ENCODE measurements at places on chromosomes 12 and 14.

DNA sequence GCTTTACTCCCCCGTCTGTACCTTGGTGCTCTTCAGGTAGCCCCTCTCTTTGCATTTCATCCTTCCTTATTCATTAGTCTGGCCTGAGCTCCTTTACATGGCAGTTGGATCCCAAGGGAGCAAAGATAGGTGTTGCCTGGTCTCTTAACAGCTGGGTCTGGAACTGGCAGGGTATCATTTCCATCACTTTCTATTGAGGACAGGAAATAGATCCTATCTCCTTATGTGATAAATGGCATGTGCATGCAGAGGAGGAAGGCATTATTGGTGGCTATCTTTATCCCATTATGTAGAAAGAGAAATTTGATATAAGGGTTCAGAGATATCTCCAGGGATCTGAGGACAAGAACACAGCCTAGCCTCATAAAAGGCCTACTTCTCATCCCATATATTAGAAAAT lies 54.6 kb upstream of the OAS1 start:
- no peak for DNase-seq

DNA sequence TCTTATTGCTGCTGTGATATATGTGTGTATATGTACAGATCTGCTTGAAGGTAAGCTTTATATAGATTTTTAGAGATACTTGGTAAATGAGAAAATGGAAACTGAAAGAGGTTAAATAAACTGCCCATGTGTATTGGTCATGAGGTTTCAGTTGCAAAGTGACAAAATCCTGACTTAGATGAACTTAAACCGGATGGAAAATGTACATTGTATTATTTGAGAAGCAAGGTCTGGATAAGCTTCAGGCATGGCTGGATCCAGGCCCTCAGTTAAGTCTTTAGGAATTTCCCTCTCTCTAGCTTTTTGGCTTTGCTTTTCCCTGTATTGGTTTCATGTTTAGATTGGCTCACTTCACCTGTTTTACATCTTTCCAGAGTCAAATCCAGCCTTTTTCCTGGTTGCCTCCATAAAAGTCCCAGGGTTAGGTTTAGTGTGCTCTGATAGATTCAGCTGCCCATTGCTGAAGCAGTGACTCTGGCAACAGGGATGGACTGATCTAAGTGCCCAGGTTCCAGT lies 21.0 kb upstream of the MAP1LC3B2 start:
- DNase-seq, result no peak

DNA sequence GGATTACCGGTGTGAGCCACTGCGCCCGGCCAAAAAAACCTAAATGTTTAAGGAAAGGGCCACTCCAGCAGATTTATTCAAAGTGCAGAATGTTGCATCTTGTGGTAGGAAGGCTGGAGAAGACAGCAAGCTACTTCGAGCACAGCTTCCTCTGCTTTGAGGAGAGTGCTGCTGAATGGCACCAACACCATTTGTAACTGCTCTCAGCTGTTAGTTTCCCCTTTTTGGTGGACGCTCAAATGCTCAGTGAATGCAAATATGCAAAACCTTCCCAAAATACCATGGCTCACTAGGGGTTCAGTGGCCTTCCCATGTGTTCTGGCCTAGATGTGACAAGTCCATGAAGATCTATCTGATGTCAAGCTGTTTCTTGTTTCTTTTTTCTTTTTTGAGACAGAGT lies 2.9 kb upstream of the TDRD9 start:
- no peak for DNase-seq

- DNase-seq, result no peak
Observed at GRCh38 chr14:96793547-96793946, 3.6 kb upstream of the VRK1 start.

DNA sequence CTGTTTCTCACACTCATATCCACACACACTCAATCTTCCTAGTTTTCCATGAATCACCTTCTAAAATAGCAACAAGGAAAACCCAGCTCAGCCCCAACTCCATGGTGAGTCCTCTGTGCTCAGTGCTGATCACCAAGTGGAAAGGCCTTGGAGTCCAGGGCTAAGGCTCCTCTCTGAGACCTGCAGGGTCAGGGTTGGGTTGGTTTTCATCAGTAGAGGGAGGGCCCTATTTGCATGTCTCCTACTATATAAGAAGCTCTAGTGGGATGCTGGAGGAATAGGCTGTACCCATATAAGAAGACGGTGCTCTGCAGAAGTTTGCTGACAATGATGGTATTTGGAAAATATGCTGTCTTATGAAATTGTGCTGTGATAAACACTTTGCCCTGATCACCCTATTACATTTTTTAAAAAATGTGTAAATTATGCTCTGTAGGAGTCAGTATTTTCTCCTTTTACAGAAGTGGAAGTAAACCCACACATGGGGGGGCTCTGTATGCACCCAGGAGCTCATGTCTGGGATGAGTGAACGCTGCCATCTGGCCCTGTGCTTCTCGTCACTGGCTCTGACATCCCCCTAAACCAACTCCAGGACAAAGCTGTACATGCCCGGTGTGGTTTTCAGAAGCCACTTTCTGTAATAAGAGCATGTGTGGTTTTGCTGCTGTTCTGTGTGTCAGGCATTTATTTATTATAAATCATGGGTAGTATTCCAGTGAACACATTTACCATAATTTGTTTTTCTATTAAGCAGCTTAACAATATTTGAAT lies 536.3 kb downstream of the TMEM121 start:
- DNase-seq, result no peak

GRCh38 chr12:6647083-6647604 lies at the start of gene ACRBP:
ACRBP (minus strand) TSS chr12:6647432; CDS start chr12:6647366, 66 bp downstream.
- DNase-seq, result no peak

DNA sequence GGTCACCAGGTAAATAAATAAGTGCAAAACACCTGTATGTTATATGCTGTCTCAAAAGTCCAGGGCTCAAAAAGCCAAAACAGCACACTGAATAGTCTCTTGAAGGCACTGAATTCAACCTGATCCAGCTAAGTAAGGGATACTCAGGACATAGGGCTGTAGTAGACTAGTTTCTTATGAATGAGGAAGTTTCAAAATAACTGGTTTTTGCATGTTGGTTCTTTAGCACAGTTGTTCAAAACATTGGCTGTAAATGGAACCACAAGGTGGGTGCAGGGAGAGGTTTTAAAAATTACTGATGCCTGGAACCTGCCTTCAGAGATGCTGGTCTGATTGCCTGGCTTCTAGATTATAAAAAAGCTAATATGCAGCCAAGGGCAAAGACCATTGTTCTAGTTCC lies 34.1 kb downstream of the NDUFA12 start:
- DNase-seq, result no peak

GRCh38 chr14:89551432-89551831 lies 134.4 kb upstream of the FOXN3 start:
- DNase-seq, result no peak

DNA sequence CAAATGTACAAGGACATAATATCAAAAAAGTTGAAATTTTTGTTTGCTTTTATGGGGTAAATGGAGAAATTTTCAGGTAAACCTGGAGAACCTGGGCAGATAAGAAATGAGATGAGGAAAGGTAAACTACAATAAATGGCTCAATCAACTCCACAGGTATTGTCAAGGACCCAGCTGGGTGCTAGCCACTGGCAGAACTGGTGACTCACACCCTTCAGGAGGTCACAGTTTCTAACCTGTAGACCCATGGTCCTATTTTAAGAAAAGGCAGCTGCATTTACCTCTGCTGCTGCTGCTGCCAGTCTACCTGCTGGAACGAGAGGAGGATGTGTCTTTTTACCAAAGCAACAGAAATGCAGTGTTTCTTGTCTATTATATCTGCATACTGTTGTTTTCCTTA lies 226.6 kb downstream of the ALG10B start:
- DNase-seq, result no peak

GRCh38 chr12:45130881-45131281 lies 80.0 kb upstream of the DBX2 start:
- DNase-seq, result no peak

DNA sequence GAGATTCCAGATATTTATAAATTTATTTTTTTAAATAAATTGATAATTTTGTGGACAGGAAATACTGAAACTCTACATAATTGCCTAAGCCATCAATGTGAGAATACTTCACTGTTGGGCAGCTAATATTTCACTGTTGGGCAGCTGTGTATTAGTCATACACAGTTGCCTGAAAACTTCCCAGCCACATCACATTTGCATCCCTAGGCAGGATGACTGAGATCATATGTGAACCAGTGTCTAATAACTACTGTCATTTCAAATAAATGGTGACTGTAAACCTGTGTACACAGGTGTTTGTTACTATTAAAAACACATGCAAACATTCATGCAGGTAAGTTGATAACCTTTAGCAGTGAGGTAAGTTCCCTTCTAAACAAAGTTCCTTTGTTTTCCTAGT lies 43.9 kb downstream of the TMTC3 start:
- no peak for DNase-seq

DNA sequence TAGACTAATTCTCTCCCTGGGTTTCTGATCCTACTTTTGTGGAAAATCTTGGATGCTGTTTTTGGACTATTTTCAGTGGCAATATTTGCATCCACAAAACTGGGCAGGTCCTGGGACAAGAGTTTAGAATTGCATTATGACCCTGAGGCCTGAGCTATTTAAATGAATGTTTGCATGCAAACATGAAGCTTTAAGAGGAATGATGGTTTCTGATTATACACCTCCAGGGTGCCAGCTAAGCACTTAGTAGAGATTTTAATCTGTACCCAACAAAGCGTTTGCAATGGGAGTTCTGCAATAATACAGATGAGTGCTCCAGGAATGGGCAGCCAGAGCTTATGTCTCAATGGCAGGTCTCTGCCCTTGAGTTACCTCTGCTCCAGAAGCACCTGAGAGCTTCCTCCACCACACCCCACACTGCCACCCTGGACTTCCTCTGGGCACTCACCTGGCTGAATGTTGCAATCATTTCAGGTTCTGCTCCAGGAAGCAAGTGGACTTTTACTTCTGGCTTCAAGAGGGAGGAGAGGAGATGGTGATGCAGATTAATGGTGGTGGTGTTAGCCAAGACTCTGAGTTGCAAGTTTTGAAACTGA lies 6.0 kb upstream of the SPTLC2 start:
- no peak for DNase-seq

GRCh38 chr12:106282457-106283097 lies 20.0 kb upstream of the TCP11L2 start:
- no peak for DNase-seq

- no peak for DNase-seq
Observed at GRCh38 chr12:15837141-15837790, 44.9 kb upstream of the STRAP start.

DNA sequence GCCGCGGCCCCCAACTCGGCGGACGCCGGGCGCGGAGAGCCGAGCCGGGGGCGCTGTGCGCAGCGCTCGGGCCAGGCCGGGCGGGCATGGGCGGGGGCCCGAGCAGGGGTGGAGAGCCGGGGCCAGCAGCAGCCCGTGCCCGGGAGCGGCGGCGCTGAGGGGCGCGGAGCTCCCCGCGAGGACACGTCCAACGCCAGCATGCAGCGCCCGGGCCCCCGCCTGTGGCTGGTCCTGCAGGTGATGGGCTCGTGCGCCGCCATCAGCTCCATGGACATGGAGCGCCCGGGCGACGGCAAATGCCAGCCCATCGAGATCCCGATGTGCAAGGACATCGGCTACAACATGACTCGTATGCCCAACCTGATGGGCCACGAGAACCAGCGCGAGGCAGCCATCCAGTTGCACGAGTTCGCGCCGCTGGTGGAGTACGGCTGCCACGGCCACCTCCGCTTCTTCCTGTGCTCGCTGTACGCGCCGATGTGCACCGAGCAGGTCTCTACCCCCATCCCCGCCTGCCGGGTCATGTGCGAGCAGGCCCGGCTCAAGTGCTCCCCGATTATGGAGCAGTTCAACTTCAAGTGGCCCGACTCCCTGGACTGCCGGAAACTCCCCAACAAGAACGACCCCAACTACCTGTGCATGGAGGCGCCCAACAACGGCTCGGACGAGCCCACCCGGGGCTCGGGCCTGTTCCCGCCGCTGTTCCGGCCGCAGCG lies 639 bp downstream of the FZD10 start:
- no peak for DNase-seq

GRCh38 chr14:72709916-72710611 lies 183.8 kb downstream of the DPF3 start:
- DNase-seq, result no peak

- no peak for DNase-seq
Observed at GRCh38 chr12:95766356-95767019, 24.1 kb downstream of the NTN4 start.

DNA sequence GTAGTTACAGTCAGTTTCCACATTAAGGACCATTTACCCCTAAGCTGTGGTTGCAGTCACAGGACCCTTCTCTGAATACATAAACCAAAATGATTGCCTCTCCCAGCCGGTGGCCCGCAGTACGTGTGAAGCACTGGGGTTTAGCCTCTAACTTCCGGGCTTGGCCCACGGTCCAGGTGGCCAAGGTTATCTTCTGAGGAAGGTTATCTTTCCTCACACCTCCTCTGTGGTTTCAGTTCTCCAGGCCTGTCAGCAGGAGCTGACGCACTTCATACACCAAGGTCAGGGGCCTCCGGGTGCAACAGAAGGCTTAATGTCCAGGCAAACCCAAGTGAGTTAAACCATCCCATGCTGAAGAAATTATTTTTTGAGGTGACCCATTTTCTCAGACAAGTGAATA lies 291.0 kb upstream of the FKBP4 start:
- DNase-seq, result no peak

DNA sequence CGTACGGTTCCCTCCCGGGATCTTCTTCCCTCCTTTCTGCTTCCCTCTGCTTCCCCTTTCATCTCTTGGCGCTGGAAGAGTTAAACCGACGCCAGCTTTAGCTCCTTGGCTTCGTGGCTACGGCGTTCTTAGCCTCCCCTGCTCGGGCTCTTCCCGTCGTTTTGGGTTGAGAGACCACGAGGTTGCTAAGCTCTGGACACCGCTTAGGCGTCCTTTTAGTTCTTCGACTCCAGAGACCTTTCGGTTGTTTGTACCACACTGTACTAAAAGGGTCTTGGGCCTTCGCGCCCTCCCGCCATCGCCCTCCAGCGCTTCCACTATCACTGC lies 545 bp downstream of the CPSF2 start:
- DNase-seq, result no peak

- DNase-seq, result no peak
Observed at GRCh38 chr12:94841177-94841576, 162.3 kb downstream of the NDUFA12 start.

- DNase-seq, result no peak
Observed at GRCh38 chr12:28015165-28015564, 42.6 kb upstream of the PTHLH start.

GRCh38 chr14:74712499-74713394 lies at the start of the genes AREL1 and FCF1:
AREL1 (minus strand) TSS chr14:74713080; CDS start chr14:74685615, 27,465 bp downstream.
FCF1 (plus strand) TSS chr14:74713144; CDS start chr14:74713198, 54 bp downstream.
- peak; percentile 79 for DNase-seq

DNA sequence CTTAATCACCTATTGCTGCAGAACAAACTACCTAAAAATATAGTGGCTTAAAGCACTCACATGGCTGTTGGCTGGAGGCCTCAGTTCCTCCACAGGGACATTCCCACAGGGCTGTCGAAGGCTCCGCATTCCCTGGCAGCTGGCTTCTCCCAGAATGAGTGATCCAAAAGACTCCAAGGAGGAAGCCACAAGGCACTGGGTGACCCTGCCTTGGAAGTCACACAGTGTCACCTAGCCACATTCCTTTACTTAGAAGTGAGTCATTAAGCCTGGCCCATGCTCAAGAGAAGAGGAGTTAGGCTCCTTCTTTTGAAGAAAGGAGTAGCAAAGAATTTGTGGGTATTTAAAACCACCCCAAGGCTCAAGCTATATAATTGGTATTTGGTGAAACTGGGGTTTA lies 63.9 kb upstream of the MAP1LC3B2 start:
- no peak for DNase-seq

GRCh38 chr12:50934371-50934851 lies 17.9 kb upstream of the HIGD1C start:
- no peak for DNase-seq
